ENCODE measurements at places on chromosomes 7 and 10.
A peak's percentile ranks its signal among the peaks of the same experiment; 100 is the strongest.

DNA sequence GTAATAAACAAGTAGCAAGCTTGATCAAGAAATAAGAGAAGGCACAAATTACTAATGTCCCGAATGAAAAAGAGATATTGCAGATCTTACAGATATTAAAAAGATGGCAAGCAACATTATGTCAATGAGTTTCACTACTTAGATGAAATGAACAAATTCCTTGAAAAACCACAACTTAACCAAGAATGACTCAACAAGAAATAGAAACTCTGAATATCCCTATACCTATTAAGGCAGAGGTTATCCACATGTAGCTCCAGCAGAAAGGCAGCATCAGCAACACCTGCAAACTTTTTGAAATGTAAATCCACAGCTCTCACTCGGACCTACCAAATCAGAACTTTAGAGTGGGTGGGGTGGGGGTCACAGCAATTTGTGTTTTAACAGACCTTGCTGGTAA, 33.6 kb downstream of the PDE1C start:
- H3K4me1 ChIP-seq, result no peaks in the 10 kb centered on the region
- no peaks in the 10 kb centered on the region for H3K27me3 ChIP-seq
- no peak overlapping the region for H3K4me3 ChIP-seq
- no peaks in the 10 kb centered on the region for H3K36me3 ChIP-seq
- no peak overlapping the region for H3K27ac ChIP-seq
- no peak for DNase-seq

DNA sequence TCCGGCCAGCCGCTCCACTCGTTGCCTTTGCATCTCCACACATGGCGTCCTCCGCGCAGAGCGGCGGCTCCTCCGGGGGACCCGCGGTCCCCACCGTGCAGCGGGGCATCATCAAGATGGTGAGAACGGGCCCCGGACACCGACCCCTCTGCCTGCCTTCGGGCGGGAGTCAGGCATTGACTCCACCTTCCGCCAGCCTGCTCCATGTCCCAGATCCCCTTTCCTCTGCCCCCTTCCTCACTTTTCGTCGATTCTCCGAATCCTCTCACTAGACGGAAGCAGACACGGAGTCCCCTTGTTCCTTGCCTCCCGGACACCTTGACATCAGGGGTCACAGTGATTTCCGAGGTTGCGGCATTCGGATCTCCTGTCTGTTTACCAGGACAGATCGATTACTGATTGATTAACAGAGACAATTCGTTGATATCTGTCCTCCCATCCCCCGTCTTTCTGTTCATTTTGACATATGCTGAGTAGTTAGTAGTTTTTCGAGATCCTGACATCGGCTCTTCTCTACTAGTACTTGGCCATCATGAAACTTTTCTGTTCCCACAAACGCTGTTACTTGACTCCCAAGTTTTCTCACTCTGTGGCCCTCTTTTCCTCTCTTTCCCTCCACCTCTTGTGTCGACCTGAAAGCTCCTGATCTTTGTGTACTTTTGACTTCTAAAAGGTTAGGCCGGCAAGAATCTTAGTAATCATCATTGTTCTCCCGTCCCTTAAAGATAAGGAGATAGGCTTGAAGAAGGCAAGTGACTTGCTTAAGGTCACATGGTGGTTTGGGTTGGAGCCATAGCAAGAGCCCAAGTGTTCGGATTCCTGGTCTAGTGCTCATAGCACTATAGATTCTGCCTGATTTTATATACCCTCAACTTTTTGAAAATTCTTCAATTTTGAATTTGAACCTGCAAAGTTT, 597 bp downstream of the SND1 start:
- H3K36me3 ChIP-seq, result peaks cover 3% of the 10 kb centered on the region
- no peaks in the 10 kb centered on the region for H3K27me3 ChIP-seq
- H3K4me1 ChIP-seq, result peaks cover 43% of the 10 kb centered on the region
- peak overlapping the region; percentile 98 for H3K27ac ChIP-seq
- peak overlapping the region; percentile 95 for H3K4me3 ChIP-seq

- H3K27ac ChIP-seq, result no peak overlapping the region
- H3K4me3 ChIP-seq, result no peak overlapping the region
- no peak for DNase-seq
These were observed 95.8 kb upstream of the DIP2C start for GRCh38 chr10:785089-785860.

- H3K4me1 ChIP-seq, result peaks cover 3% of the 10 kb centered on the region
- H3K27ac ChIP-seq, result peak overlapping the region; percentile 43
- H3K27me3 ChIP-seq, result no peaks in the 10 kb centered on the region
- DNase-seq, result no peak
These were observed 5.4 kb downstream of the TMEM273 start for GRCh38 chr10:49182776-49183175.

DNA sequence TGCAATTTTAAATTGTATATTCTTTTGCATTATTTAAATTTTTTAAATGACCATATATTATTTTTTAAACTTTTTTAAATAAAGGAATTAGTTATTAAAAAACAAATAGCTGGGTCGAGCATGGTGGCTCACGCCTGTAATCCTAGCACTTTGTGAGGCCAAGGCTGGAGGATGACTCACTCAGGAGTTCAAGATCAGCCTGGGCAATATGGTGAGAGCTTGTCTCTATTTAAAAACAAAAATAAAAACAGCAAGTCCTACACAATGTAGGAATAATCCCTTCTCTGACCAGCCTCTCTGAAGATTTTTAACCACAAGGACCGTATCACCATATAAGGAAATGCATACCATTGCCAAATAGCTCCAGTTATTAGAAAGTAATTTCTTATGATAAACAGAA, 19.6 kb downstream of the NOC3L start:
- H3K36me3 ChIP-seq, result peaks cover 29% of the 10 kb centered on the region
- no peaks in the 10 kb centered on the region for H3K4me1 ChIP-seq
- H3K27ac ChIP-seq, result no peak overlapping the region
- H3K27me3 ChIP-seq, result no peaks in the 10 kb centered on the region
- DNase-seq, result no peak
- no peak overlapping the region for H3K4me3 ChIP-seq

GRCh38 chr7:101172854-101173751, 7.0 kb downstream of the NAT16 start:
- no peaks in the 10 kb centered on the region for H3K36me3 ChIP-seq
- peaks cover 57% of the 10 kb centered on the region for H3K4me1 ChIP-seq
- H3K27me3 ChIP-seq, result peaks cover 97% of the 10 kb centered on the region
- no peak for DNase-seq
- no peak overlapping the region for H3K4me3 ChIP-seq
